ENCODE measurements at places on chromosomes 4 and X.
A peak's percentile ranks its signal among the peaks of the same experiment; 100 is the strongest.

- DNase-seq = no peak
These were observed 3.0 kb downstream of the ANK2 start for GRCh38 chr4:113052379-113052951.

GRCh38 chr4:187283201-187283955 is 559.7 kb upstream of the FAT1 start:
- no peak for DNase-seq

- no peak for DNase-seq
These were observed 420.3 kb downstream of the FAT4 start for GRCh38 chr4:125735102-125735501.

DNA sequence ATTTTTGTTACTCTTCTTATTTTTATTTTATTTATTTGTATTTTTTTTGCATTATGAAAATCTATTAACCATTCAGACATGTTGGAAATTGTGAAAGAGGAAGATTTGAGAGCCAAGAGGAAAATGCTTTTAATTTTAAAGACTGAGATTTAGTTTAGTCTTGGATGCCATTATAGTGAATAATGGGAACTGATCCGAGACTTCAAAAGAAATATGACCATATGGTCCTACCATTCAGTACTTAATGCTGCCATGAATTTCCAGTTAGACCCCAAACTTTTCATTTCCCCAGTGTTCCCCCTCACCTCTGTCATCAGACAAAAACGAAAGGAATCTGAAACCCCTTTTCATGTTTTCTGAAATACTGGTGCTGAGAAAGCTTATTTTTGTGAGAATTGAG is 95.5 kb downstream of the TENM3 start:
- no peak for DNase-seq

GRCh38 chr4:25481648-25482047 is 104.6 kb downstream of the ANAPC4 start:
- no peak for DNase-seq

- no peak for DNase-seq
These were observed 128.9 kb downstream of the REELD1 start for GRCh38 chr4:146343199-146343598.

GRCh38 chr4:108922191-108922590 is 159.3 kb upstream of the ETNPPL start:
- DNase-seq = no peak

DNA sequence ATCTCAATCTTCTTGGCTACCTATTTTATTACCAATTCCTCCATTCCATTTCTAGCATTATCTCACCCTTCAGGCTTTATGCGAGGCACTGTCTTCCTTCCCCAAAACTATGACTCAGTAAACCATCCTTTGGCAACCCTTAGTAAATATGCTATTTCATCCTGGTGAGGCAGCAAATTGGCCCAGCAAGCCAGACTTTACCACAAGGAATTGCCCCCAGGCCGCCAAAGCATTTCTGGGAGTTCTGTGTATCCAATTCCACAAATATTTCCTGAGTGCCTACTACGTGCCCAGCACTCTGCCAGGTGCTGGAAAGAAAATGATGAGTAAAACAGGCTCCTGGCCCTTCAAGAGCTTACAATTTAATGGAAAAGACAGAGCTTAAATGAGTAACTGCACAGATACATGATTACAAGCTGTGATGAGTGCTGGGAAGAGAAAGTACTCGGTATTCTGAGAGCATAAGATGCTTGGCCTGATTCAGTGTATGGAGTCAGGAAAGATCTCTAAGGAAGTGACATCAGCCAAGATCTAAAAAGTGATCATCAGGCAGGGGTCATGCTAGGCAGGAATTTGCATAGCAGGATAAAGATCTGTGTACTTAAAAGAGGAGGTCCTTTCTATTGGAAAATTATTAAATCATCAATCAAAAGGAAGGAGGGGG is 193.8 kb downstream of the ADAMTS3 start:
- DNase-seq = no peak

DNA sequence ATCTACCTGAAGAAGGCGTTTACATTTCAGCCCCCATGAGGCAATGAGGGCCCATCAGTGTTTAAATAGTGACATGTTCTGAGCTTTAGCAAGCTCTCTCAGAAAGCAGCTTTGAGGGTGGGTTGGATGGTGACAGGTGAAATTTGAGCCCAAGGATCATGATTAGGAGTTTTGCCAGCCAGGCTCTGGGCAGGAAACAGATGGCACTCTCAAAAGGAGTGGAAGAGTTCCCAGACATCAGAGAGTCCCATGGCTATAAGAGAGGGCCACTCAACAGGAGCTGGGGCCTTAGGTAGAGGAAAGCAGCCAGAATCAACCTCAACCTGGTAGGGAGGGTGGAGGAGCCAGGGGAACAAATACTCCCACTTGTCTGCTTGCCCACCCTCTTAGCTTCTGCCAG is 499.8 kb downstream of the MID1IP1 start:
- DNase-seq = no peak

- DNase-seq = peak; percentile 50
These were observed 128.5 kb downstream of the BCOR start for GRCh38 chrX:39969099-39969818.

DNA sequence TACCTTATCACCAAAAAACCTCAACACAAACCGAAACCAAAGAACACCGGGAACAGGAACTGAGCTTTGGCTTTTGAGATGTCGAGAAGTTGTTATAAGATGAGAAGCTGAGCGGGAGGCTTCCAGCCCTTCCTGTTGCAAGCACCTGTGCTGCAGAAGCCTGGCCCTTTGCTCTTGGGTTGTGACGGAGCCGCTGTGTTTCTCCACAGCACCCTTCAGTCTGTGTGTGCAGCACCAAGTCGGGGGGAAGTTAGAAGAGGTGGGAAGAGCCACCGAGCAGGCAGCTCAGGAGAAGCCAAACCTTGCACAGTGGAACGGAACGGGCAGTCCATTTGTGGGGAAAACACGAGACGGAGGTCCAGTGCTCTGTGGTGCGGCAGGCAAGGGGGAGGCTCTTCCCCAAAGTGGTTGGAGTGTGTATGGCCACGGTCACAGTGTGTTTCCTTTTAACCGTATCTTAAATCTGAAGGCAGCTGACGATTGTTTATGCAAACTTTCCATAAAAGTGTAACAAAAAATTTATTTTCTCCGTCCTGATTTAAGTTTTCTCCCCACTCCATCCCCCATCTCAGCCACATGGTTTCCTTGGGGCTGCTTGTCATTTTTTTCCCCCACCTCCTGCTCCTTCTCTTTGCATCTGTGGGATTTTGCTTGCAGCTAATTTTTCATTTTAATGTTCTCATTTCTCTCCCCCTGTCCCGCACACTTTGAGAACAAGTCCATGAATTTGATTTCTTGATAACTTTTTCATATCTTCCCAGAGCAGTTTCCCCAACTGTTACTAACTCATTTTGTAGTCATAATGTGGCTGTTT is 123.7 kb downstream of the STOX2 start:
- peak; percentile 13 for DNase-seq

DNA sequence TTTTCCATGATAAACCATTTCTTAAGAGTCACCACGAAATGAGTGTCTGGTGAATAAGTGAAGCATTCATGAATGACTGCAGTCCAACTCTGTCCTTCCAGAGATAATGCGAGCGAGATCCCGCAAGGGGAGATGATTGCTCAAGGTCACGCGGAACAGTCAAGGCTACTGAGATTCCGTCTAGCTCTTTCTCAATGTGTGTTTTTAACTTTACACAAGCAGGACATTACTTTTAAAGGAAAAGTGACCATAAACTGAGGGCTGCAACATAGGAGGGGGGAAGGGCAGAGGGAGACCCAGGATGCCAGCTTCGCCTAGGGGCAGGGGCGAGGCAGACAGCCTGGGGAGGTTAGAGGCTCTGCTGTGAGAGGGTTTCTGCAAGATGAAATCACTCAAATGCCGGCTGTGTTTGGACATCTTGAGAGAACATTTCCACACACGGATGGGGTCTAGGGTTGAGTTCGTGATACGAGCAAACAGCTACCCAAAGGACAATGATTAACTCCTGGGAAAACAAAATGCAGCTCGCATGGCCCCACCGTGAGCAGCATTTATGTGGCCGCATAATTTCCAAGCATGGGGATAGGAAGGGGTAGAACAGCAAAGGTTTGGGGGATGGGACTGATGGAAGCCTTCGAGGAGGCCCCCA is 23.8 kb upstream of the CCNQ start:
- DNase-seq = no peak

DNA sequence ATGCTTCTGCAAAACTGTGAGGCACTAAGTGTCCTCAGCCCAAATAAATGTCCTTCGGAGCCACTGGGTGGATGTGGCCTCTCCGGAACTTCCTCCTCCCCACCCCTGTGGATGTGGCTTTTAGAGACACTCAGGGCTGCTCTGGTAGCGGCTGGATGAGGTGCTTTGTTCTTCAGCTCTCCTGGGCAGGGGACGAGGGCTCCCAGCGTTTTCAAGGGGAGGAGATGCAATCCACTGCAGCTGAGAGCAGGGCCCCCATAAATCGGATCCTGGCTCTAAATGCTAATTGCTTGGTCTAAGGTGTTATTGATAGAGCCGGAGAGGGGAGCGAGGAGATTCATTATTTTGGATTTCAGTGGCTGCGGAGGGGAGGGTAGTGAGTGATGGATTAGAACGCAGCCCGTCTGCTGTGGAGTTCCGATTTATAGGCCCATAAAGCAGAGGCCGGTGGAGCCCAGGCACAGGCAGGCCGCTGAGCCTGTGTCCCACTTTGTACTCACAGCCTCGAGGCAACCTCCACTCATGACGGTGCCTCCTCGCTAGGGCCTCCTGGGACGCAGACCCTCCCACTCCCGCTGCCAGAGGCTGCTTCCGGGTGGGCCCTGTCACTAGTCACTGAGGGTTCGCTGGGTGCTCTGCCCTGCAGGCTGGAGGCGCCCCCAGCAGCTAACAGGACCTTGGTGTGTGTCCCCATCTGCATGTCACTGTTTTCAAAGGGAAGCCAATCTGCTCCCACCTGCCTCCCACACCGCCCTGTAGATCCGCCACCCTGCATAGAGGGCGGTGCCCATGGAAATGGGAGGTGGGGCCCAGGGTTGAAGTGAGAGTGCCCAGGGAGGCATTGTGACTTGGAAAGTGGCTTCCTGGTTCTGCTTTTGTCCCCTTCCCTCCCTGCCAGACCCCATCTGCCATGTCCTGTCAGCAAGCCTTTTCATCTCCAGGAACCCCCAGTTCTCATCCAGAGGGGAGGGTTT is 135.4 kb upstream of the PSAPL1 start:
- DNase-seq = no peak
